Activated gamma-delta T cell treated with Interleukin-2 at 50 U/mL for 16 hours (primary cell): ENCODE measurements at places on chromosomes 12 and 14.

DNA sequence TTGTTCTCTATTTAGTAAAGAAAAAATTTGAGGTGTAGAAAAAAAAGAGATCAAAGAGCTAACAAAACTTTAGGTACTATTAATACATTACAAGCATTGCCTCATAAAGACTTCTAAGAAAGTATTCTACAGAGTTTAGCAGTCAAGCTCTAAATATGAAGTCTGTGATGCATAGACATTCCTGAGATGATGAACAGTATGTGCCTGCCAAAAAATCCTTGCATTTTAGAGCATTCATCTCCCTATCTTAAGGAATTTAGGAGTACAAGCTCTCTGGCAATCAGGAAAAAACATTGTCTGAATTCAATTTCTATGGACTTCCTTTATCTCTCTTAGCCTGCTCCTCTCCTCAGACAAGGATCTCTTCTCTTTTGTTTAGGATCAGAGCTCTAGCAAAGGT is 202.6 kb upstream of the LRFN5 start:
- no peak for DNase-seq

DNA sequence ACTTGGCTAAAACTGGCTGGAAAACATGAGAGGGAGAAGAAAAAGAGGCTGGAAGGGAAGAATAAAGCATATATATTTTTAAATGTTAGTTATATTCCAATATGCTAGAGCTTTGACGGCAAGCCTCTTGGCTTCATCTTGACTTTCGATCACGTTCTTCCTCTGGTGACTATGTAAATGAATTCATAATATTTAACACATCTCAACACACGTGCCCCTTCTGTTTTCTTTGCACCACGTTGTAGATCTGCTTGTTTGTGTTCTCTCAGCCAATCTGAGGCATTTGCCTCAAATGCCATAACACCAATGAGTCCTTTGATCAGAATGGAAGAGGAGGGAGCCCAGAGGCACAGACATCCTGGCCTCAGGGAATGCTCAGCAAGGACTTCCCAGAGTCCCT is 45.4 kb upstream of the TRIM9 start:
- DNase-seq: no peak

GRCh38 chr12:52980096-52980649 is 26.1 kb upstream of the EIF4B start:
- no peak for DNase-seq

DNA sequence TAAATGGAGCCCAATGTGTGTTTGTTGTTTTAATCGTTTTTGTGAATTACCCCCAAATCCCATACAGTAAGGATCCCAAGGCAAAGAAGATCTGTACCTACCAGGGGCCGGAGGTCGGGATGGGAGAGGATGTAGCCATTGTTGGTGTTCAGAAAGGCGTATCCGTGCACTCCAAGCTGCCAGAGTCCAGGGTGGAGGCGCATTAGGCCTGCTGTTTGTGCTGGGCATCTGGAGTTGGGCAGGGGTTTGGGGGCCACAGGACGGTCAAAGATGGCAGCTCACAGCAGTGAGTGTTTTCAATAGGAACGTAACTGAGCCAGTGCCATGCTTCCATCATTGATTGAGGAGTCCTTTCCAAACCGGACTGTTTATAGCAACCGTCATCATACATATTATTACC is 40.2 kb downstream of the CACNA2D4 start:
- no peak for DNase-seq

GRCh38 chr12:69688471-69689427 is 10.4 kb downstream of the BEST3 start:
- DNase-seq: peak; percentile 6
